ENCODE measurements at places on chromosomes 1 and 21.

GRCh38 chr21:33362044-33362555 is 37.3 kb downstream of the IFNAR1 start:
- DNase-seq: no peak

- peak; percentile 96 for DNase-seq
Observed at GRCh38 chr1:100895540-100896480, at the start of gene SLC30A7. Gene SLC30A7 (plus strand): TSS chr1:100896090. CDS start chr1:100896263, 173 bp downstream.

DNA sequence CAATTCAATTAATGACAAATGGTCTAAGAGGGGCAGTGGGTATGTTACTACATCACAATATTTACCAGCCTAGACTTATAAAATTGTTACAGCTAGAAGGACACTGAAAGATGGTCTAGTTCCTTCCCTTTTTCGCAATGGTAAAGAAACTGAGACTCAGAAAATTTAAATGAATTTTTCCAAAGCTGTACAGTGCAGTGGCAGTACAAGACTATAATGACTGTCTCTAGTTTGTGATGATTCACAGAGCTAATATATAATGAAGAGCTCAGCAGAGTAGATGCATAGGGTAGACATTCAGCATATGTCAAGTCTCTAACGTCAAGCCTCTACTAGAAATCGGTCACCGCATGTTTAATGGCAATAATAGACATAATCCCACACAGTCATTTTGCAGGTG is 4.6 kb downstream of the PLPP3 start:
- DNase-seq: no peak

DNA sequence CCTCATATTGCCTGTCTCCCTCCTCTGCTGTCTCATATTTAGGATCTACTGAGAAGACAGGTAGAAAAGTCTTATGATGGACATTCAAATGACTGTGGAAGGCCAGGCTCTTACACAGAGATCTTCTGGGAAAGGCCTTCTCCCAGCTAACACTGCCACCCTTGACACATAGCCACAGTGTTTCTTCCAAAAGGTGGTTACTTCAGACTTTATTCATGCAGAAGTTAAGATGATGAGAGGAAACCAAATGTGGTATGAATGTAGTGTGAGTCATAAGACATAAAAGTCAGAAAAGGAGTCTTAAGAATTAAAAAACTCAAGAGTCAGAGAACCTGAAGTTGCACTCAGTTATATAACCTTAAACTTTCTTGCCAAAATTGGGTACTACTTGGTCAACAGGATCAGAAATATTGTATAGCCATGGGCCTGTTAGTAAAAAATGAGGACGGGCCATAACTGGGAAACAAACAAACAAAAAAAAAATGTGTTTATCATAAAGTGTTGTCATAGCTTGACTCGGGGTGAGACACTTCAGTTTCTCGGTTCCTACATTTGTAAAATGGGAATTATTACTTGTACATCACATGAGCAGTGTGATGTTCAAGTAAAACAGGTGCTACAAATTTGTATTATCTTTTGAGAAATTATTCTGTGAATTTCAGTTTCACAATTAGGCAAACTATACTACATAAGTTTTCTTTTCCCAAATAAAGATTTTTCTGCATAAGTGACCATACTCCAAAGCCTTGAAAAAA is 1.2 kb upstream of the DENND1B start:
- DNase-seq: no peak

- DNase-seq: no peak
Observed at GRCh38 chr1:52427152-52427551, 22.8 kb downstream of the PRPF38A start.

- no peak for DNase-seq
Observed at GRCh38 chr1:72105201-72105600, 177.1 kb downstream of the NEGR1 start.

DNA sequence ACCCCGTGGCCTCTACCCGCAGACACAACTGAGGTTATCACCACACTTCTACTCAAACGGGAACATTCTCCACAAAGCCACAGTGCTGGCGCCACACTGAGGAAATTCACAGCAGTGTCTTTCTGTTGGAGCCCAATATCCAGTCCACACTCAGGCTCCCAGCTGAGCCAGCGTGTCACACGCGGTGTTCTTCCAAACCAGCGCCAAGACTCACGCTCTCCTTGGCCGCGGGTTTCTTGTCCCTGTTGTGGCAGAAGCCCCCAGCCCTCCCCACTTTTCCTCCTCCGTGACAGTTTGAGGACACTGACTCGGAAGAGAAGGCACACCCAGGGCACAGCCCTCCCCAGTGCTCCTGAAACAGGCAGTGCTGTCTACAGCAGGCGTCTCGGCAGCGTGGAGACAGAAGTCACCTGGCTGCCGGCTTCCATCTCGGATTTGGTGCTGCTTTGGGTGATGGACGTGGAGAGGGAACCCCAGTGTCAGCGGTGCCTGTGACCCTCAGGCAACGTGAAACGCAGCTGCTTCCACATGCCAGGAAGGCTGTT is 35.4 kb upstream of the AGPAT3 start:
- no peak for DNase-seq

DNA sequence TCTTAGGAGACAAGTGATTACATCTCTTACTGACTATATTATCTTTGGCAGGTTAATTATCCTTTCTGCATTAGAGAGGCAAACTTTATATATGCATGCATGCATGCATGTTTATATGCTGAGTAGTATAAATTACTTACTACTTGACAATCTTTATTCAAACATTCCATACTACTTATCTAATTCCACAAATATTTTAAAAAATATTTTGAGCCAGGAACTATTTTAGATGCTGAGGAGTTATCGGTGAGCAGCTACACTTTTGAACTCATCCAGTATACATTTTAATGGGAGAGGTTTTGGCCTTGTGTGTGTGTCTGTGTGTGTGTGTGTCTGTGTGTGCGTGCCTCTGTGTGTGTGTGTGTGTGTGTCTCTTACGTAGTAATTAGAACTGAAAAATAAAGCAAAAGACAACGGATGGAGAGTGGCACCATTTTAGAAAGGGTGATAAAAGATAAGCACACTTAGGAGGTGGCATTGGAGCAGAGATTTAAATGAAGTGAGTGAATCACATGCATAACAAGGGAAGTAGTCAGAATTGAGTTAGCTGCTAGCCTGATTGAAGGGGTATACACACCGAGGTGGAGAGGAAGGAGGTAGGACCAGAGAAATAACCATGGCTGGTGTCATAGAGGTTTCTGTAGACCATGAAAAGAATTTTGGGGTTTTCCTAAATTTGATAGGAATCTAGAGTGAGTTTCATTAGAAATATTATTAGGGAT is 1488.4 kb downstream of the MRPL39 start:
- DNase-seq: no peak

DNA sequence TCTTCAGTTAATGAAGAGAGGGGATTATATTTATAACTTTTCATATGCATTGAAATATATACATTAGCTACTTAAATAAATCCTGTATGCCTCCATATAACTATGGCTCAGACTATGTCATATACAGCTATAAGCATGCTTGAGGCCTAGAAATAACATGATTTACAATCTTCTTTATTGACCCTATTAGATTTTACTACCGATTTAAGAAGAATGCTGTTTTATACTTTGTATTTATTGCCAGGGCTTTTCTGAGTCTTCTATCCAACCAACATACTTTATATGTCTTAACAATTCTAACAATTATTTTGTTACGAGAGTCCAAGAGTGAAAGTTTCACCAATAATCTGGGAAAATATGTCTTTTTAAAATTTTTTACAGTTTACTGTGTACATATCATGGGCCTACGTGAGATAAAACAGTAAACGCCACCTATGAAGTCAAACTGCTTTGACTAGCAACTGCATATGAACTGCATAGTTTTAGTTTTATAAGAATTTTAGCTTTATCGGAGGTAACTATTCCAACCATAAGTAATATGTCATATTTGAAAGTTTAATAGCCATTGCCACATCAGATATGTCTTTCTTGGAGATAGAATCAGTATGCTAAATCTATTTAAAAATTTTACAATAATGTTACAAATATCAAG is 861.0 kb downstream of the USP25 start:
- DNase-seq: no peak

DNA sequence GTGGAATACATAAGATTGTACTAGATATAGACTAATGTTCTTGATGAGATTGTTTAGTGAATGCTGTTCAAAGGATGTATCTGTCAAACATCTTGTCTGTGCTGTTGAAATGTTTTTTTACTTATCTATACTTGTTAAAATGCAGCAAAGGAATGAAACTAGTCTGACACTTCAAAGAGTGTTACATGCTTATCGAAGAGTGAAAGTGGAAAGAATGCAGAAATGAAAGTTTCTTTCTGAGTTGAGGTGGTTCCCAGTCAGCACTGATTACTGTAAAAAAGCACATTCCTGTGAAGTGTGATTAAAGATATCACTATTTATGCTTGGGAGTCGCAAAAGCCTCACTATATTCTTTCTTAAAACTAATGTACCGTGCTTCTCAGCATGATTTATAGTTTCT is 1225.2 kb downstream of the NCAM2 start:
- no peak for DNase-seq

DNA sequence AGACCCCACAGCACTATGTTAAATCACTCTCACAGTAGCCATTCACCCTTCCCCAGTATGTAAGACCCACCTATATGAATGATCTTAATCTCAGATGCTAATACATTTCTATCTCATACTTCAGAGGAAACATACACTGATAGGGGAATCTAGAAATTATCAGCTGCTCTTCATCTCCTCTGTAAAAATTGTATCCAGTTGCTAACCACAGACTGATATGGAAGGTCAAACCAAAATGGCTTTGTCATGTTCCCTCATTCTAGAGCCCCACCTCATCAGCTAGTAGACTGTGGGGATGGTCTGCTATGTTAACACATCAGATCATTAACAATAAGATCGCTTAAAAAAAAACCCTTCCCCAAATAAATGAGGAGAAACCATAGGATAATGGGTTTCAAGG is 71.7 kb downstream of the UBR4 start:
- no peak for DNase-seq

DNA sequence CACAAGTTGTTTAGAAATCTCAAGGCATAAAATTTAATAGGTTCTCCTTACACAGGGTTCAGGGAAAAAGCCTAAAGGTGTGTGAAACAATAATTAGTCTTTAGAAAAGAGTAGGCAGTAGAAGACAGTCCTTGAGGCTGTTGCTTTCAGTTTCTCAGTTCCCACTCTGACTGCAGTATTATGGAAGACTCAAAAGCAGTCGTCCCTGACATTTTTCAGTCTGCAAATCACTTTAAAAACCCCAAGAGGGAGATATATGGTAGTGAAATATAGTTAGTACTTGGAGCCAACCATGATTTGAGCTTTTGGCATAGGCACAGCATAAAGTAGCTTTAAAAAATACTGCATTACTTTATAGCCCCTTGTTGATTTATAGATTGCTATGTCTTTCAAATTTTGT is 299.7 kb downstream of the OLFM3 start:
- no peak for DNase-seq

- DNase-seq: no peak
Observed at GRCh38 chr1:167344615-167345385, 124.1 kb downstream of the POU2F1 start.

DNA sequence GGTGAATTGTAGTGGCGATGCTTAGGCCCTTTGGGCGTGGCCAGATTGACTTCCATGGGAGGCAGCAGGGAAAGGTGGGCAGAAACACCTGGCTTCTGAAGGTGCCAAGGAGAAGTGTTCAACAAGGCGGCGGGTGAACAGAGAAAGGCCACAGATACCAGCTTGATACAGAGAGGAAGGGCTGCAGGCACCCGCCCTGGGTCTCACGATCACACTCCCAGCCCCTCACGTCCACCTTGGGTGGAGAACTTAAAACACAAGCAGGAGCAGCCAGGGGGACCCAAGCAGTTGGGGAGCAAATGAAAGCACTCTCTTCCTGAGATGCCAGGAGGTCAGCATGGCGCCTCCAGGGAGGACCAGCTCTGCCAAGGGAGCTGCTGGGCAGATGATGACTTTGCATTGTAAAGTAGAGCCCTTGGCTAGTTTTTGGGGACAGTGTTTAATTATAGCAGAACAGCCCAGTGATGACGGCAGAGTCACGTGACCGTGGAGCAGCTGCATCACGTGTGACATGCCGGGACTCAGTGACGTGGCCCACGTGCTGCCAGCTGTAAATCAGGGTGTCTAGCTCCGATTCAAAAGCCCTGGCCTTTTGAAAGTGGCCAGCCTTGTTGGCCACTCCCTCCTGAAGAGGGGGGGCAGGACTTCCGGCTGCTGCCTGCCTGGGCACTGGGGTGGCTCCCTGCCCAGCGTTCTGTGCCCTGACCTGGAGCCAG is 19.0 kb downstream of the SLC37A1 start:
- DNase-seq: no peak

DNA sequence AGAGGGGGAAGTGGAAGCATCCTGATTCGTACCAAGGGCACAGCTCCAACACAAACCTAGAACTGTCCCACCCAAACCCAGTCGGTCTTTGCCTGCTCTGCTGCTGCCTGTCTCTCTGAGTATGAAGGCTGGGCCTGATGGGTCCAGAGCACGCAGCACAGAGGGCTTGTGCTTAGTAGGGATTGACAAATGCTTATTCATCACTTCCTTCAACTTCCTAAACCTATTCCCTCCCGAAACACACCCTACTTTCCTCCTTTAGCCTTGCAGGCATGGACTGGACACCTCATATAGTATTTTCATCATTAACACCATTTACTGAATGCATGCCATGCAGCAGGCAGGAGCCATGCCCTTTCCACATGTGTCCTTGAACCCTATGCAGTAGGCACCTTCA is 31.3 kb downstream of the FOXO6 start:
- no peak for DNase-seq

- DNase-seq: no peak
Observed at GRCh38 chr1:236281198-236281653, 532 bp downstream of the ERO1B start.
